ENCODE measurements at places on chromosomes 12 and 14.
A peak's percentile ranks its signal among the peaks of the same experiment; 100 is the strongest.

- no peak for DNase-seq
Observed at GRCh38 chr12:68158432-68158831, 1.1 kb downstream of the IFNG start.

- no peak for DNase-seq
Observed at GRCh38 chr12:34393086-34393820, 371.0 kb downstream of the ALG10 start.

DNA sequence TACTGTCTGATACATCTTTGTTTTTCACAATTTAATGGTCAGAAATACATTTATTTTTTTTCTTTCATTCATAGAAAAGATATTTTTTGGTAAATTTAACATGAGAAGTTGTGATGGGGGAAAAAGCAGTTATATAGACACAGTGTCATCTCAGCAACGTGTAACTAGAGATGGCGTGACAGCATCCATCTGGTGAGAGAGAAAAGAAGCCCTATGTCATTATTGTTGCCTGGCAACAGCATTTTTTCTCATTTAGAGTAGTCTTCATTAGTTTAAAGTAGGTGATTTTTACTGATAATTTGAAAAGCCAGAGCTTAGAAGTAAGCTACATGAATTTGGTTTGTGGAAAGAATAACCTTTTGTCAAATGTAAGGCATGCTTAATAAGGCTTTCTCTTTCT lies 128.6 kb downstream of the ACSS3 start:
- no peak for DNase-seq

- DNase-seq: no peak
Observed at GRCh38 chr12:103881261-103881660, 40.2 kb upstream of the NT5DC3 start.

DNA sequence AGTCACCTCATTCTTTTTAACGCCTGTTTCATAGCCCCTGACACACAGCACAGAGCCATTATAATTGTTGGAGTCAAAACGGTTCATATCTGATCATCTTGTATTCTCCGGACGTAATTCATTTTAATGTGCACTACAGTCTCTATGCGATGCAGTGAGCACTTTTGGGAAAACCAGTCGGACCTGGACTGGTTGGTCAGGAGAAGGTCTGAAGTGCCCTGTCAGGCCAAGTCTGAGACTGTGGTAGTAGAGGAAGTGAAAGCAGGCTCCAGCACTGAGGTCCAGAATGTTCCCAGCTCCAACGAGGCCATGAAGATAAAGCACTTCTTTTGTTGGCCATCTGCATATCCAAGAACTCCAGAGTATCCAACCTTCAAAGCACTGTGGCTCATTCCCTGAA lies 117.1 kb upstream of the NCOR2 start:
- DNase-seq: peak; percentile 57

DNA sequence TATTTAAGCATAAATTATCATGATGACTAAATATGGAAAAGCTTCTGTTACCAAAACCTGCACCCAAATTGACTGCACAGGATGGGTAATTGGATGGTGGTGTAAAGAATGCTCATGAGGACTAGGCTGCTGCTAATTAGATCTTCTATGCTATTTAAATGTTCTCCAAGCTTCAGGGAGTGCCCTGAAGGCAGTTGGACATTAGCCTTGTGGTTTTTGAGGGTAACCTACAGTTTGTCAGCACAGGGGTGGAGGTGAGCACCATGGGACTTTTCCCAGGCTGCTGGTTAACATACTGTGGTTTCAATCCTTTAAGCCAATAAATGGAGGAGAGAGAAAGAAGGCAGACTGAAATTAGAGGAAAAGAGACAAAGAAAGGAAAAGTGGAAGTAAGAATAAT lies 145.0 kb downstream of the WIF1 start:
- DNase-seq: no peak

DNA sequence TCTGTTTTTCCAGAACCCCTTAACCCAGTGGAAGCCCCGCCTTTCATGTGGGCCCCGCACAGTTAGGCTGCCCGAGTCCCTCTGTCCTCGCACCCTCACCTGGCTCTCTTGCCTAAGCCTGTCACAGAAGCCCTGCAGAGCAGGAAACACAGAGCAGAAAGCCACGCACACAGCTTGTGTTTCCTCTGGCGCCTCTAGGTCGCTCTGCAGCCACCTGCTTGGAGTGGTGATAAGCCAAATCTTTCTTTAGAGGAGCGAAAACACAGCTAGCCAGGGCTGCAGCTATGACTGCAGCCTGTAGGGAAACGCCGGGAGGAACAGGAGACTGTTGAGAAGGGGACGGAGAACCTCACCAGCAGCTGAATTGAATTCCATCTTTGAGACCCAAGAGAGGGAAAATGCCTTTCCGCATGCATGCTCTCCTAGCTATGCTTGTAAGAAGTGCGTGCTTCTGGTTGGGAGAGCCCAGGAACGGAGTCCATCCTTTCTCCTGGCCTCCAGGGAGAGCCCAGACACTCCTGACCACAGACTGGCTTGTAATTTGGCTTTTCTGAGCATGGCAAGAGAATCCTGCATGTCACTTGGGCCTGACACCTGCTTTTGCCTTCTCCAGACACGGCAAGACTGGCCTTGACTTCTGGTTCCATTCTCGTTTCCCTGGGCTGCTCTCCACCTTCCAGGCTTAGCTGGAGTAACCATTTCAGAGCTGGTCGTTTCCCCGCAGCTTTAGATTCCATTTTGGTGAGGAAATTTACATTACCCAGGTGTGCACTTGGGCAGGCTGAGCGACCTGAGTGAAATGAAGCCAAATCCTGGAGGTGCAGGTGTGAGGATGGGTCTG lies 301.6 kb downstream of the CACNA1C start:
- no peak for DNase-seq

DNA sequence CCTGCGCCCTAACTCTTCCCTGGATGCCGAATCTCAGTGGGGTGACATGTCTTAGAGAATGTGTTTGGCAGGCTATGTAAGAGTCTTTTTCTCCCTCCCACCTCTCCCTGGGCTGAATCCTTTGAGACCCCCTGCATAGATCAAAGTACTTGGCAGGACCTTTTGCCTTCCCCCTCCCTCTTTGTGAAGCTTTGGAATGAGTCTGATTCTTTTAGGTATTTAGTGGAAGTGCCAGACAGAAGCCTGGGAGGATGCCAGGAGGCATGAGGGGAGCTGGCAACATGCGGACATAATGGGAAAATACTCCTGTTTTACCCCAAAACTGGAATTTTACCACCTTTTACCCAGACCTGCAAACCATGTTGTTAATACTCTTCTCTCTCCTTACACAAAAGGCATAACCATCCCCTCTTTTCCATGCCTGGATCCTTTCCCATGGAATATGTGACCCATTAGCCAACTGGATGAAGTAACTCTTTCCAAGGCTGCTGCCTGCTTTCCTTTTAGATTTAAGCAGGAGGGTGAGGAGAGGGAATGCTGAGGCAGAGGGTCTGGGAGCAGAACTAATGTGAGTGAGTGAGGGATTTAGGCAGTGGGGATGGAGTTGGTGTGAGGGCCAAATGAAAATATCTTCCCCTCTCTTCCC lies 41.7 kb downstream of the TTLL5 start:
- DNase-seq: no peak

- no peak for DNase-seq
Observed at GRCh38 chr14:74195623-74196022, 43.6 kb upstream of the VSX2 start.

GRCh38 chr14:100150932-100151587 lies 8.4 kb downstream of the DEGS2 start:
- peak; percentile 8 for DNase-seq

DNA sequence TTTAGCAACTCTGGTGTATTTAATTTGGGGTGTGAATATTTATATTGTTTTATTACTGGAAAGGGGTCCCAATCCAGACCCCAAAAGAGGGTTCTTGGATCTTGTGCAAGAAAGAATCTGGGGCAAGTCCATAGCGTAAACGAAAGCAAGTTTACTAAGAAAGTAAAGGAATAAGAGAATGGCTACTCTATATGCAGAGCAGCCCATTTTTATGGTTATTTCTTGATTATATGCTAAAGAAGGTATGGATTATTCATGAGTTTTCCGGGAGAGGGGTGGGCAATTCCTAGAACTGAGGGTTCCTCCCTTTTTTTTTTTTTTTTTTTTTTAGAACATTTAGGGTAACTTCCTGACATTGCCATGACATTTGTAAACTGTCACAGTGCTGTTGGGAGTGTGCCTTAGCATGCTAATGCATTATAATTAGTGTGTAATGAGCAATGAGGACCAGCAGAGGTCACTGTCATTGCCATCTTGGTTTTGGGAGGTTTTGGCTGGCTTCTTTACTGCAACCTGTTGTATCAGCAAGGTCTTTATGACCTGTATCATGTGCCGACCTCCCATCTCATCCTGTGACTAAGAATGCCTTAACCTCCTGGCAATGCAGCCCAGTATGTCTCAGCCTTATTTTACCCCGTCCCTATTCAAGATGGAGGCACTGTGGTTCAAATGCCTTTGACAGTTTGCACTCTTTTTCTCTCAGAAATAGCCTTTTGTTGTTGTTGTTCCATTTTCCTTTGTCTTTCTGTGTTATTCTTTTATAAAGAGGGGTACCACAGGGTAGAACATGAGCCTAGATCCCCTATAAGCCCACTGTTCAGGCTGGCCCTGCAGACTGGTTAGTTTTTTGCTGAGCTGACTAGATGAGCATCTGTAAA lies 75.5 kb upstream of the DCD start:
- DNase-seq: peak; percentile 7

GRCh38 chr14:85090681-85091080 lies 439.3 kb upstream of the FLRT2 start:
- DNase-seq: no peak

- DNase-seq: no peak
Observed at GRCh38 chr12:130655010-130655409, 61.1 kb downstream of the RIMBP2 start.

DNA sequence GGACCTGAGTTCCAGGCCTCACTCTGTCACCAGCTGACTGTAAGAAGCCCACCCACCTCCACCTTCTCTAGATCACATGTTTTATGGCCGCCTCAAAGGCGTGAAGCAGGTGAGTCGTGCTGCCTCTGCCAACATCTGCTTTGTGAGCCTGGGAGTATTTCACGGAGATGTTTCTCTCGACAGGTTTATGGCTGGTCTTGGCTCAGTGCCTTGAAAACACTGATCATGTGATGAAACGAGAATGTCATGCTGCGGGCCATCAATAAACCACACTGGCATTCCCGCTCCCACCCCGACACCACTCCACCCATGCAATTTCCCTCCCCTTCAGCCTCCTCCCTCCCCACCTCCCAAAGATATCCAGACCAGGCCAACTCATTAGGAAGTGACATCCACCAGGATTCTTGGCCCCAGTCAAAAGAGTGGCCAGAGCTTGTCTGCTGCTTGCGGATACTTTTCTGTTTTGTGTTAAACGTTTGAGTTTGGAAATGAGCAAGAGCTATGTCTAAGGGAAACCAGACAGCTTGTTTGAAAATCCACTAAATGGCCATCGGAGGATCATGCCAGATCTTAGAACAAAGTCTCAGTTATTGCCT lies 53.8 kb upstream of the NTF3 start:
- no peak for DNase-seq

GRCh38 chr14:58898655-58899316 lies 261.0 kb downstream of the DACT1 start:
- DNase-seq: no peak

DNA sequence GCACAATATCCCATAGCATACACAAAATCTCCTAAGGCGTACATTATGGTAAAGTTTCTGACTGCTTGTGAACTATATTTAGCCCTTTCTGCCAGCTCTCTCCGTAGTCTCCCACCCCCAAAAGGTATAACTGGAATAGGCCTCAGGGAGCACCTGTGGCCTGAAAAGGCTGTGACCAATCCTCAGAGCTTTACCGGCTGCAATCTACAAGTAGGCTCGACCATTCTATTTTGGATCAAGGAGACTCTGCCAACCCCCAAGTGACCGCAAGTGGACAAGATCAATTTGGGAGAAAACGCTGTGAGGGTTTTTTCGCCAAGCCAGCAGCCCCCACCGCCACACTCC lies 1.2 kb downstream of the PPTC7 start:
- peak; percentile 33 for DNase-seq

DNA sequence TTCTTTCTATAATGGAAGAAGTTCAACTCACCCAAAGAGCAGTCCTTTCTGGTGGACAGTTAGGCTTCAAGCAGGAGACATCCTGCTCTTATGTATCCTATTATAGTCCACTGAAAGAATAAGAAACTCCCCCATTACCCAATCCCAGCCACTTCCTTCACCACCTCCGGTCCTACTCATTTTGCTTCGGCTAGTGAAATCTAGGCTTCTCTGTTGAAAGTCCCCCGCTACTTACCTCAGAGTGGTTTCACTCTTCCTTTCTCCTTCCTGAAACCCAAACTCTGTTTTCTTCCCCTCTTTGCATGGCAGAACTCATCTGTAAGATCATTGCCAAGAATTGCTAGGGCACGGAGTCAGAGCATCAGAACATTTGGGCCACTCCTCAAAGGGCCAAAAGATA lies at the start of gene GPR84:
Gene GPR84, minus strand, starts transcription at position 74 of the 400 bp plus-strand sequence. CDS start 635 bp downstream, outside the sequence.
- no peak for DNase-seq

DNA sequence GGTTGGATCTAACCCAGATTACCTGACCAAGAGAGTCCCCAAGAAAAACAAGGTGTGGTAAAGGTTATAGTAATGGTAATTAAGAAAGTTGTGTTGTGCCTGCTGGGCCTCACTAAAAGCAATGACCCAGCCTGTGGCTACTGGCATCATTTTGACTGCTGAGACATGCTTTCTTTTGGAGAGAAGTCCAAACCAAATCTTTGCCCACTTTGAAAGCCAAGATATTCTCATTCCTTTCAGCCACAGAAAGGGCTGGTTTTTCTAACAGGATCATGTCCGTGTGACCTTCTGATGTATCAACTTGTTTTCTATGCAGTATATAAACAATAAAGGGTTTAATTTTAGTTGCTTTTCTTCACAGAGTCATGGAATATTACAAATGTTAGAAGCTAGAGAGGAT lies 388.6 kb downstream of the RAD51B start:
- DNase-seq: no peak

GRCh38 chr12:79927772-79928474 lies 7.0 kb downstream of the PPP1R12A start:
- no peak for DNase-seq

GRCh38 chr12:77814386-77814785 lies 16.3 kb upstream of the NAV3 start:
- no peak for DNase-seq

DNA sequence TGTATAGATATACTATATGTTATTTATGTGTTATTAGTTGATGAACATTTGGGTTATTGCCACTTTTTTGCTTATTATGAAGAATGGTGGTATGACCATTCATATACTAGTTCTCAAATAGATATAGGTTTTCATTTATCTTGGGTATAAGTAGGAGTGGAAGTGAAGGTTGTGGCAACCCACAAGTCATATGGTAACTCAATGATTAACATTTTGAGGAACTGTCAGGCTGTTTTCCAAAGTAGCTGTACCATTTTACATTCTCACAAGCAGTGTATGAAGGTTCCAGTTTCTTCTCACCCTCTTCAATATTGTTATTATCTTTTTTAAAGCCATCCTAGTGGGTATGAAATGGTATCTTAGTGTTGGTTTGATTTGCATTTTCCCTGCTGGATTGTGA lies 19.0 kb upstream of the MSRB3 start:
- no peak for DNase-seq

GRCh38 chr12:130117233-130117632 lies 45.0 kb upstream of the FZD10 start:
- DNase-seq: no peak

DNA sequence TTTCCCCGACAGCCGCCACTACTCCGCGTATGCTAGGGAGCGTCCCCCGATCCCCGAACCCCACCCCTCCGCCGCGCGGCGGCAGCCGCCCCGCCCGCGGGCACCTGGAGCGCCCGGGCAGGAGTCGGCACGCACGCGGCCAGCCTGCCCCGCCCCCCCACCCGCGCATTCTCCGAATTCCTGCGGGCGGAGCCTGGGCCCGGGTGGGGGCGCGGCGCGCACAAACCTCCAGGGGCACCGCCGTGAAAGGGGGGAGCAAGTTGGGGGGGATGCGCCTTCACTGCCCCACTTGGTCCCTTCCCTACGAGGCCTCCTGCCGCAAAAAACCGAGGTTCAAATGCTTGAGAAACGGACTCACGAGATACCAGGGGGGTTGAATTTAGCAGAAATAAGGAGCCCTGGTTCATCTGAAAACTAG lies 1.7 kb downstream of the AJUBA start:
- no peak for DNase-seq

All from midbrain (tissue), 1 donor.